NCI-H1048 (cell line): ENCODE measurements at places on chromosomes 11 and 22.

DNA sequence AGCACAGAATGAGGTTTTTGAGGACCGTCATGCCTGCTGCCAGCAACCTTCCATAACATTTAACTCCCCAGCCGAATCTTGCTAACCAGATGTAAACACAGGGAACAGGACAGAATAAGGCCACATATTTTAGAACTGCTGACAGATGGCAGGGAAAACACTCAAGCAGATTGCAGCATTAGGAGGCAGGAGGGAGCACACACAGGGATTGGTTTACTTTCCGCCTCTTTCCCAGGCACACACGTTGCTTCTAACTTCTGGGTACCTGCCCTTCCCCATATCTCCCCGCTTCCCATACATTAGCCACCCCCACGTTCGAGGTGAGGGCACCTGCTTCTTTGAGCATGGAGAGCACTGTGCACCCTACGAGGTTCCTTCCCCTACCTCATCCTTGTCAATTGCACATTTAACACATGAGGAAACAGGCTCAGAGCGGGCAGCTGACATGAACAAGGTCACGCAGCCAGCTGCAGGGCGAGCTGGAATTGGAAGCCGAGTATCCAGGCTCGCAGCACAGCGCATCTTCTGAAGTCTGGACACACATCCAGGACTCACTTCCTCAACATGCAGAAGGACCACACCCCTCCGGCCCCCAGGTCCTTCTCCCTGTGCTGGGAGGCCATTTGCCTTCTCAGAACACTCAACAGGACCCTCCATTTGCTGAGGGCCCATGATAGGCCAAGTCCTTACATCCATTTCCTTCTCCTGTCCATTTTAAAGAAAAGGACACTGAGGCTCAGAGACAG, 18.7 kb downstream of the ASPHD2 start:
- DNase-seq, result no peak

DNA sequence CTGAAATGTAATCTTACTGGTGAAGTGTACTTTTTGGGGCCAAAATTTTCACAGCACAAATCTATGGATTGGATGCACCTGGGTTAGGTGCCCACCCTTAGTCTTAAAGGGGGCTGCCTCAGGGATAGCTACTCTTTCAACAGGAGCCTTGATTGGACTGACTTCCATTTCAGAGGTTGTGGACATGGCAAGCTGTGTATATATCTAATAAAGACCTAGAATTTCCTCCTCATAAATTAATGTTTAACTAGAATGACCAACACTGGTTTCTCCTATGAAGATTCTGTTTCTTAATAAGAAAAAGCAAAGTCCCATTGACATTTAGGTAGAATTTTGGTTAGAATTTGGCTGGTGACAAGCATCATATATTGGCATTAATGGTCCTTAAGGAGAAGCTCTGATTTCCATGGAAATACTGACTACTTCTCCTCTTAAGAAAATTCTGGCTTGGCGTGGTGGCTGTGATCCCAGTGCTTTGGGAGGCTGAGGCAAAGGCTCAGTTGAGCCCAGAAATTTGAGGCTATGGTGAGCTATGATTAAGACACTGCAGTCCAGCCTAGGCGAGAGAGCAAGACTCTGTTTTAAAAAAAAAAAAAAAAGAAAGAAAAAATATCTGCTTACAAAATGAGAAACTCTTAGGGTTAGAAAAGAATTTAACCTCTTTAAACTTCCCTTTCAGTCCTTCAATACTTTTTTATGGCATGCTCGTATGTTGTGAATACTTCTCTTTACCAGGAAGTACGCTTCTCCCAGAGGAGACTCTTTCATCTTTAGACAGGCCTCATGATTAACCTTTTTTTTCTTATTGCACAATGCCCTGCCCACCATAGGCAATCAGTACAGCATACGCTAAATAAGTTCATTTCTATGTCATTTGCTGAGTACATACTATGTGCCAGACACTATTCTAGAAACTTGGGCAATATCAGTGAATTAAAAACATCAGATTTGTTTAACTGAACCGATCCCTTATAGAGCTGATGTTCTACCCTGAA, 77.2 kb downstream of the PRR5L start:
- no peak for DNase-seq

DNA sequence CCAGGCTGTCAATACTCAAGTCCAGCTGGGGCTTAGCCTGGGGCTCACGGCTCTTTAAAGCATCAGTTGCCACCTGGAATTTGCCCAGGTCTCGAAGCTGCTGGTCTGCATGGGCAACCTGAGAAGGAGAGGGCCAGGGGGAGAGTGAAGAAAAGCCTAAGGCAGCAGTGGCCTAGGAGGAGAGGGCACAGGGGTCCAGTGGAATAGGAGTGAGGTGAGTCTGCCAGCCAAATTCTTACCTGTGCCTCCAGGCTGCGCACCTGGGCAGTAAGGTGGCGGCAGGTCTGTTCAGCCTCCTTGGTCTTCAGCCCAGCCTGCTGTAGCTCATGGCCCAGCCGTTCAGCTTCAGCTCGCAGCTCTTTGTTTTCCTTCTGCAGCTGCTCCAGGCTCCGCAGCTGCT, 10.0 kb downstream of the IL18BP start:
- no peak for DNase-seq

DNA sequence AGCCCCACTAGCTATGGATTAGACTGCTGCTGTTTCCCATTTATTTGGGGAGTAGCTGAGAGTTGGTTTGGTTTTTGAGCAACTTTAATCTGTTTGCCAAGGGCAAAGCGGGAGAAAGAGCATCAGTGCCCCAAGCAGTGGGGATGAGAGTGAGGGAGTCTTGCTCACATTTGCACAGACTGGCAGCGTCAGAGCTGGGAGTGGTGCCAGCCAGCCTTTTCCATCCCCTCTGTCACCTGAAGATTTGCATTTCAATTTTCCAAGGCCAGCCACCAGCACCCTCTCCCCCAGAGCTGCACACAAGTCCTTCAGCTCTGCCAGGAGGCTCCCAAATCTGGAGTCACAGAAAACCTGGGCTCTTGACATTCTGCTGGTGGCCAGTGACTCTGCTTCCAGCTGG, 21.0 kb upstream of the UVRAG start:
- peak; percentile 52 for DNase-seq

GRCh38 chr11:59756558-59756840, 1.3 kb downstream of the STX3 start:
- no peak for DNase-seq

- no peak for DNase-seq
Measured at GRCh38 chr11:95305705-95306104, 74.7 kb upstream of the SESN3 start.

DNA sequence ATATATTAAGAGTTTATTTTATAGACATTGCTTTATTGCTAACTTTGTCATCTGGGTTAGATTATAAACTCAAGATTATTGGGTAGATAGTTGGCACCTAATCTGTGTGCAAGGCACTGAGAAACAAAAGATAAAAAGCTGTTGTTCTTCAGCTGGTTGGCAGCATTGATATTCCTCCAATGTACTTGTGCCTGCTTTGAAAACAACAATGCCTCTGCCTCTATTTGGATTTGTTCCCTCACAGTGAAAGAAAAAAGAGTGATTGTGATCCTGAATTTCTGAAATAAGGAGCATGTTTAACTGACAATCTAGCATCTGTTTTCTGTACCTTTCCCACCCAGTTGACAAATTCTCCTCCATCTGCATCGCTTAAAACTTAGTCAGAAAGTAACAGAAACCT, 98.3 kb downstream of the TYR start:
- DNase-seq, result no peak

GRCh38 chr22:39468487-39469325, 11.9 kb downstream of the MGAT3 start:
- no peak for DNase-seq

- DNase-seq, result no peak
Measured at GRCh38 chr11:103327721-103328120, 218.5 kb downstream of the DYNC2H1 start.

DNA sequence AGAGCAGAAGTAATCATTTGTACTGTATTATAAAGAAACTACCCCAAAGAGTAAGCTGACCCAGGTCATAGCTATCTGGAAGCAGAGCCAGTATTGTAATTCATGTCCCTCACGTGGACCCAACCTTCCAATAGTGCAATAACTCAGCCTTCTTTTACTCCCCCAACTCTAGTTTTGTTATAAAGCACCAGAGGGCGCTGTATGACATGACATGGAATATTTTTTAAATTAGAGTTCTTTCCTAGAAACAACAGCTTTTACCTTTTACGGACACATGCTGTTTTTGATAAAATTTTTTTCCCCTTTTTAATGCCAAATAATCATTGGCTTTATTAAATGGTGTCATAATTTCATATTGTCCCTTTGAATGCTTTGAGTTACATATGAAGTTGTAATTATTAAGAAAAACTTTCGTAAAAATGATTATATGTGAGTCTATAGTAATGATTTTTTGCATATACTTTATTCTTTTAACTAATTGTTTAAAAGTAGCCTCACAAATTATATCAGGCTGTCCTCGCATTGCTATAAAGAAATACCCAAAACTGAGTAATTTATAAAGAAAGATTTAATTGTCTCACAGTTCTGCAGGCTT, 76.9 kb downstream of the DKK3 start:
- DNase-seq, result peak; percentile 35

GRCh38 chr11:110198031-110198729, 98.2 kb downstream of the RDX start:
- no peak for DNase-seq

DNA sequence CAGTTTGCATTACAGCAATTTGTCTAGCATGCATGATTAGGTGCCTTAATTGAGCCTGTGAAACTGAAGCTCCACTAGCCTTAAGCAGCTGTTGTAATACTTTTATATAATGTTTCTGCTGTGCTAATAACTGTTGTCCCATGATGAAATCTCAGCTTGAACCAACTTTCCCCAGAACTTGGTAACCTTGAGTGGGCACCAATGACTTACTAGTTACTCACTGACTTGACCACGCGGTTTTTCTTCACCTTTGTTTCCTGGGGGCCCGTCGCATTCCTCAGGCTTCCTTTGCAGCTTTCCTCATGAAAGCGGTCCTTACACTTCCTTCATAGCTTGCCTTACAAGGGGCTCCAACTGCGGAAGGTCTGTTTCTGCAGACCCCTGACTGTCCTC, 11.2 kb upstream of the GLYATL1 start:
- no peak for DNase-seq

GRCh38 chr11:1651411-1651980, 21.9 kb downstream of the KRTAP5-5 start:
- DNase-seq, result no peak

GRCh38 chr11:64285885-64286800, 495 bp downstream of the GPR137 start:
- no peak for DNase-seq

DNA sequence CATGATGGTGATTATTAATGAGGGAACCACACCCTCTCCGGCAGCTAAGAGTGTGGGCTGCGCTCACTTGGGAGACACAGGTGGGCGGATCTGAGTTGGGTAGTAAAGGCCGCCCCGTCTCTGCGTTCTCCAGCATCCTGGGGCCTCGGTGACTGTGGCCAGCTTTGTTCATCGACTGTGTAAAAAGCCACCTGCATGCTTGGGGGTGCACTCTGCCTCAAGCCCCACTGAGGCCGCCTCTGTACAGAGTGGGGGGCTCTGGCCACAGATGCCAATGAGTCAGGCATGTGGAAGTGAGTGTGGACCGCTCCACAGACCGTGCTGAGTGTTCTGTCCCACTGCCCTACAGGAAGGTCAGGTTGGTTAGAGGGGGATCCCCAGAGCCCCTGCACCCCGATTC, 192.7 kb downstream of the SHANK2 start:
- DNase-seq, result no peak
